Activated T-helper 1 cell treated with anti-CD3 and anti-CD28 coated beads, Interleukin-2, amount 50 U/mL, for 16 hours (primary cell): ENCODE measurements at places on chromosomes 11 and 22.

- no peak for DNase-seq
These were observed 19.7 kb downstream of the CDPF1 start for GRCh38 chr22:46230262-46230901.

GRCh38 chr11:61627850-61628661 is 47.2 kb upstream of the SYT7 start:
- DNase-seq = no peak

- DNase-seq = no peak
These were observed 11.9 kb downstream of the SHANK3 start for GRCh38 chr22:50684501-50684900.

DNA sequence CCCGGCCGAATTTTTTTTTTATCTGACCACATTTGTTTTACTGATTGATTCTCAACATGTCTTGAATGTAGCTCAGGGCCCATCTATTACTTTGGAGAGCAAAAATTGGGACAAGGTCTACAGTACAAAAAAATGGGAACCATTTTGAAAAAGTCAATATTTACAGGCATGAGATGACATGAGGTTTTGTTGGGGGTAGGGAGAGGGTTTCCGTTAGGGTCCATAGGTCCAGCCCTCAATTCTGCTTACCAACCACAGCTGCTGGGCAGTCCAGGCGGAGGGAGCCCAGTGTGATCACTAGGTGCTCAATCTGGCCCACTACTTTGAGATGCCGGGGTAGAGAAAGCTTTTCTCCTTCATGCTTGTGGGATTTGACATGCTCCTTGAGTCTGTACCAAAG is 18.3 kb downstream of the NRIP3 start:
- DNase-seq = no peak

DNA sequence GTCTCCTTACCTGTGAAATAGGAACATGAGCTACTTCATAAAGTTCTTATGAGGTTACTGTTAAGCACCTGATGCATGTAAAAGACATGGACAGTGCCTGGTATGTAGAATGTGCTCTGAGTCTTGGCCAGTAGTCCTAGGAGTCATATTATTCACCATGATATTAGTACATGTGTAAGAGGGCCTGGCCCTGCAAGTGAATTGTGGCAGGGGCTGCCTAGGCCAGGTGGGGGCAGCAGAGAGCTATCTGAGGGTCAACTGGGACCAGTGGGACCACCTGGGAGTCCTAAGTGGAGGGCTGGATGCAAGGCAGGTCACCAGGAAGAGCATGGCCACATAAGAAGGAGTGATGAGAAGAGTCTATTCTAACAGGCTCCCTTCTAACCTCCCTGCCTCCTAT is 529.5 kb downstream of the SOX6 start:
- DNase-seq = no peak
